NCI-H1048 (cell line): ENCODE measurements at places on chromosomes 6 and 20.

DNA sequence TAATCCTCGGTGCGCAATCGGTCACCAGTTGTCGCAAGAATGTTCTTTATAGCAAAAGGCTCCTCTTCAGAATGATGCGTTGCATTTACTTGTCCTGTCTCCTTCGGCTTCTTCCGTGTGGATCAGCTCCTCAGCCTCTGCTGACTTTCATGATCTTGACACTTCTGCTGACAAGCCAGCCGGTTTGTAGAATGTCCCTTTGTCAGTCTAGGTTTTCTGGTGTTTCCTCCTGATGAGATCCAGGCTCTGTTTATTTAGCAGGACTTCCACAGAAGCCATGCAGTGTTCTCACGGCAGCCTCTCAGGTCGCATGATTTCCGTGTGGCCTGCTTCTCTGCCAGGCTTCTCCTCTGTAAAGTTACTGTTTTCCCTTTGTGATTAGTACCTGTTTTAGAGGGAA lies 66.9 kb downstream of the STX11 start:
- DNase-seq = no peak

DNA sequence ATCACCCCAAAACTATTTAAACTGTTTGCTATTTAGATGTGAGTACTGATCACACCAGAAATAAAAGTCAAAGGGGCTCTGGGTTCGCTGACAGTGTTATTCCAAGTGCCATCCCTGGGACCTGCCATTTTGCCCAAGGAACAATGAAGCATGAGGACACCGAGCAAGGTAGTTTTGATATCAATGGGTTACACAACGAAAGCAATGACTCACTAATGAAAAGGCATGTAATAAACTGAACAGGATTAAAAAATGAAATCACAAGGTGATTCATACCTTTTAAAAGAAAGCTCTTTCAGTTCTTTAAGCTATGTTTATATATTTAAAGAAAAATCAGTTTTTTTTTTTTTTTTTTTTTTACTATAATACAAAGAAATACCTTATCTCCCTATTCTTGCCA lies 102.0 kb downstream of the HS3ST5 start:
- no peak for DNase-seq

DNA sequence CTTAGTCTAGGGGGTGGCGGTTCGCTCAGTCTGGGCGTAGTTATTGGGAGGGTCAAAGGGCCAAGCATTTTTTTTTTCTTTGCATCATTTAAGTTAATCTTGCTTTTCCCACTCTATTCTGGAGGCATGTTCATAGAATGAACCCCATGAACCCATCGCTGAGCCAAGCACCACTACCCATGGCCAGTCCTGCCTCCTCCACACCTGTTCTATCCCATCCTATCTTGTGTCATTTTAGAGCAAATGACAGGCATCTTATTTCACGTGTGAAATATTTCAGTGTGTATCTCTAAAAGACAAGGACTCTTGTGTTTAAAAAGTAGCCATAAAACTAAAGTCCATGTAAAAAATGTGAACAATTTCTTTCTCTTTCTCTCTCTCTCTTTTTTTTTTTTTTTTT lies 13.9 kb downstream of the SRC start:
- no peak for DNase-seq

DNA sequence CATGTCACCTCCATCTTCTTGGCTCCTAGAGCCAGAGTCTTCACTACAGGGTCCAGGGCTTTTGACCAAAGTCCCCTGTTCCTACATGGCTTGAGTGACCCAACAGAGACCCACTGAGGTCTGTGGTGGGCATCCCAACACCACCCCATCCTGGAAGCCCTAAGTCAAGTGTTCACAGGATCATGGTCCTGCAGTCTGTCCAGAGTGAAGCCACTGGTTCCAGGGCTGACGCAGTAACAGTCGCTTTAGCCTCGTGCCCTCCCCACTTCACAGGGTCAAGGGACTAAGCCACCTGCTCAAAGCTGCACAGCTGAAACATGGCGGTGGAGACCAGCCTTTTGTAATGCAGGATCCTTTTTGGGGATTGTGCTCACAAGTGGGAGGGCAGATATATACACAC lies 133.9 kb downstream of the JPH2 start:
- no peak for DNase-seq

DNA sequence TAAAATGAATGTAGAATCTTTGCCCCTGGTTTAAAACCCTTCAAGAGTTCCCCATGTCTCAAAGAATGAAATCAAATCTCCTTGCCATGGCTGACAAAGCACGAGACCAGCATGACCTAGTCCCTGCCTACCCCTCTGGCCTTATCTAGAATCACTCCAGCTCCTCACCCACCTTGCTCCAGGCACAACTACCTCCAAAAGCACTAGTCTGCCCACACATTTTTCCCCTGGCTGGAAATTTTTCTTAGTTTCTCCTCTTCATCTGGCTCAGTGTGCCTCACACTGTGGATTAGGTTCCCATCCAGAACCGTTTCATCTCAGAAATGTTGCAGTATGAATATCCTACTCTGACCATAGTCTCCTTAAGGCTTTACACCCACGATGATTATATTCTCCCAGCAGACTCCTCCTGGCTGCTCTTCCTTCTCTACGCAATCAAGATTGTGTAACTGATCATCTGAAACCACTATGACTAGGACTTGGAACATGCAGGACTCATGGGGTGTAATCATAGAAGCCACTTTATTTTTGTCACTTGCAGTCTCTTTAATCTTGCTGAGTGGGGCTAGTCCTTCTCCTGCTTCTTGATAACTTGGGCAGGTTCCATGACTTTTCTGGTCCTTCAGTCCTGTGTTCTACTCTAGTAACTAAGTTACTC lies 7.8 kb upstream of the MRS2 start:
- DNase-seq = no peak

DNA sequence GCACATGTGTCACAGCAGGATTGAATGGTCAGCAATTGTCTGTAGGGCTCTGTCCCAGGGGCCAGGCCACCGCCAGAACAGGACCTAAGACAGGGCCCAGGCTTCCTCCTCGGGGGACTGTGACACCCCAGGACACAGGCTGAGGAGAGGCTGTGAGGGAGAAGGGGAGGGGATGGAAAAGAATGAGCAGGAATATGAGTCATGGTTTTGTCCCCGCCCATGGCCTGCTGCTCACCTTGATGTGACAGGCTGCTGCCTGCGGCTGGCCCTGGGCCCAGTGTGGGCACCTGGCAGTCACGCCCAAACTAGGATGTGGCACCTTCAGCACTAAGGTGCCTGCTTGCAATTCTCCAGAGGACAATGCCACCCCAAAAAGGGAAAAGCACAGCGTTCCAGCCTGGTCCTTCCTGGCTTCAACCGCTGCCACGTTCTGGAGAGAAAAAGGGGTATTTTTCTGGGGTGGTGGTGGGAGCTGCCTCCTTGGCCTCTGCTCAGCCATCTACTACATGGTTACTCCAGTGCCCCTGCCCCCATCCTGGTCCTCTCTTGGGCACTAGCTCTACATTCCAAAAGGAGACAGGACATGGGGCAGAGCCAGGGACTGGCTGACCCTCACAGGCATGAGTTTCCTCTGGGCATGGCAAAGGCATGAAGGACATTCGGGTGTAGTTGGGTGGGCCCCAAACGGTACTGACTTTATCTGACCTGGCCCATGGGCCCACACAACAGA lies 93.4 kb downstream of the SLC22A23 start:
- DNase-seq = no peak

GRCh38 chr20:9306521-9306920 lies 207.9 kb upstream of the LAMP5 start:
- no peak for DNase-seq

- no peak for DNase-seq
Measured at GRCh38 chr20:44208165-44208564, 2.4 kb downstream of the OSER1 start.

DNA sequence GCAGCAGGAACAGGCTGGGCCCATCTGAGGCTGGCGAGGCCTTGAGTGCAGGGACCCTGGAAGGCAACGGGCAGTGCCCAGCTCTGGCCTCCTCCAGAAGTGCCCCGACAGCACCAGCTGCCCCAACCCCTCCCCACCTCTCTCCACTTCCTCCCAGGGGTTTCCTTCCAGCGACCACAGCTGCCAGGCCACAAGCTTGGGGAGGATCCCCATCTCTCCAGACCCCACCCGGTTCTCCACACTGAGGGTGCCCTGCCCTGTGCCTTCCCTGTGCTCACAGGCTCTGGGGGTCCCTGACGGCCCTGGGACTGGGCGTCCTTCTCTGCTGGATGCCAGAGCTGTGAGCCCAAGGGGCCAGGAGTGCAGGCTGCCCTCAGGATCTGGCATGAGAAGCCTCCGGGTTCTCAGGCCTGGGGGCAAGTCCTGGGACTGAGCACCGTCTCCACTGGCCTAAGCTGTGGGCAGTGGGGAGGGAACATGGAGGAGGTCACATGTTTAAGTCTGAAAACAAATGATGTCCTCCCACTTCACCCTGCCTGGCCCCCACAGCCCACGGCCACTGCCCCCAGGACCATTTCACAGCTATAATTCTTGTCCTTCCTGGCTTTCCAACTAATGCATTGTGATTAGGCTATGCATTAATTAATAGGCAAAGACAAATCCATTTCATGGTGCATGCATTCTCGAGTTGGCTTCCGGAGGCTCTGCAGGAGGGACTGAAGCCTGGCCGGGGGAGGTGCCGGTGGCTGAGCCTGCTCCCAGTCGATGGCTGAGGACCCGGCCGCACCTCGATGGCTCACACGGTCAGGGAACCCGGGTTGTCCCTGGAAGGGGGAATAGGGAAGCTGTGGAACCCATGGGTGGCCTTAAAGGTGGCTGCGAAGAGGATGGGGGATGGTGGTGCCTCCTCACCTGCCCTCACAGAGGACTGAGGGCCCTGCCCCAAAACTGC lies 24.4 kb downstream of the BHLHE23 start:
- DNase-seq = no peak

DNA sequence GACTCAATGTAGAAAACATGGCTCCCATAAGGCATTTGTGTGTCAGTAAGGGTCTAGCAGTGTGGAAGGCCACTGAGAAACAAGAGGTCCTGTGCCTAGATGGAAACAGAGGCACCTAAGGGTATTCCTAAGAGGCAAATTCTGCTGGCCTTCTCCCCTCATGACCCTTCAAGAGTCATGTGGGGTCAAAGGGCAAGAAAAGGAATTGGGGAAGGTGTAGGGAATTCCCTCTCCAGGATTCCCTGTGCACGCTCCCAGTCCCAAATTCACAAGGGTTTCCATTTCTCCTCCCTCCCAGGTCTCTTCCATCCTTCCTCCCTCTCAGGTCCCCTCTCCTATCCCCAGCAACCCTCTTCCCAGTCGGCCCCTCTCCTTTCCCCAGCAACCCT lies 568 bp downstream of the AGPAT1 start:
- no peak for DNase-seq

- no peak for DNase-seq
Measured at GRCh38 chr6:144185133-144185836, 35.0 kb downstream of the STX11 start.

GRCh38 chr6:21111093-21111725 lies 482.3 kb upstream of the SOX4 start:
- no peak for DNase-seq

GRCh38 chr6:3643921-3644738 lies 107.4 kb downstream of the PXDC1 start:
- DNase-seq = no peak

DNA sequence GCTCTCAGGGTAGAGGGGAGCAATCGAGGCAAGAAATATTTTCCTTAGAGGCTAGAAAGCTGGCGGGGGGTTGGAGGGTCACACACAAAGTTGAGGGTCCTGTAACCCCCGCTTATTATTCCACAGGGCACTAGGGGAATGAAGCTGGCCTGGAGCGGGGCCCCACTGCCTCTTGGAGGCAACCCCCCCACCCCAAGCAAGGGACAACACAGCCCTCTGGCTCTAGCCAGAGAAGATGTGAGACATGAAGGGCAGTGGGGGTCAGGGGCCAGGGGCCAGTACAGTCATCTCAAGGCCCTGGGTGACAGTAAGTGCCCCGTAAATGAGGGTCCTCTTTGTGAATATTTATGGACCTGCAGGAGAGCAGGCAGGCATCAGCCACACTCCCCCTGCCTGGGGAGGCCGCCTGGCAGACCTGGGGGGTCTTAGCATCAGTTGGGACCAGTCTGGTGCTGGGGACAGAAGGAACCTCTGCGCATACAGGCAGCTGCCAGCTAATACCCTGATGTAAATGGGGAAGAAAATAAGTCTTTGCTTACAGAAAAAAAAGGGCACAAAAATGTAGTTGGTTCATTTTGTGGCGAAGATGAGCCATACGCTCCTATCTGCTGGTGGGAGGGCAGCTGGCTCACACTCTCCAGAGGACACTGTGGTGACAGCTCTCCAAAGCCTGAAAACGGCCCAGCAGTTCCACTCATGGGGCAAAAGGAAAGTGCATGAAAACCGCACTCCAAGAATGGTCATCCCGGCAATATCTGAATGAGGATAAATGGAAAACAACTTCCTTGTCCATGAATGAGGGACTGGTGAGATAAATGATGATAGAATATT lies 21.9 kb downstream of the SPATA2 start:
- no peak for DNase-seq

DNA sequence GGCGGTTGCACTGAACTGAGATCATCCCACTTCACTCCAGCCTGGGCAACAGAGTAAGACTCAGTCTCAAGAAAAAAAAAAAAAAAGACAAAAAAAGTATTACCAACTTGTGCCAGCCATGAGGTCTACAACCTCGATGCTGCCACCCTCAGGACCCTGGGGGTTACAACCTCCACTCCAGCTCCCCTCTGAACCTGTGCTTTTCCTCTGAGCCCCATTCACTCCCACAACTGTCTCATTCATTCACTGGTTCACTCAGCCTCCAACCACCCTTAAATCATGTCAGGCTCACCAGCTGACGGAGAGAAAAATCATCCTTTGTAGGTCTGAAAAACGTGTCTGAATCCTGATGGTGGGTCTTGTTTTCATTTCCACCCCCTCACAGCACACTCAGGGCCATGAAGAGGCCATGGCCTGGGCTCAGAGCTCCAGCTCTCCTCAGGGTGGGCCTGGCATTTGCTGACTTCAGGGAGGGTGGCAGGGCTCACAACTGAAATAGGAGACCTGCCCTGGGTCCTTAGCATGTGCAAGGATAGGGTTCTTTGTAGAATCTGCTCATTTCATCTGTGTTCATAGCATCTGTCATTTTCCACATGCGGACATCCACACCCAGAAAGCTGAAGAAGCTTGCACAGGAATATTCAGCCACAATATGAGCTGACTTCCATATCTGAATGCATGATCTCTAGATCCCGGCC lies 1.9 kb upstream of the ULBP1 start:
- DNase-seq = no peak

DNA sequence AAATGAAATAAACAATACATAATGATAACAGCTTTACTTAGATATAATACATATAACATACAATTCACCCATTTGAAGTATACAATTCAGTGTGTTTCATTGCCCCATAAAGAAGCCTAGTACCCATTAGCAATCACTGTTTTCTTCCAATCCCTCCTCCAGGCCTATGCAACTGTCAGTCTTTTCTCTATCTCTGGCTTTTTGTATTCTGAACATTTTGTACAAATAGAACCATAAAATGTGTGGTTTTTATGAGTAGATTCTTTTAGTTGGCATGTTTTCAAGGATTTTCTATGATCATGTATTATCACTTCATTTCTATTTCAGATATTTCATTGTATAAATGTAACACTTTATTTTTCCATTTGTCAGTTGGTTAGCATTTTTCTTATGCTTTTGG lies 54.6 kb upstream of the MYO6 start:
- DNase-seq = no peak

- DNase-seq = no peak
Measured at GRCh38 chr6:1726341-1726768, 116.6 kb downstream of the FOXC1 start.

GRCh38 chr20:58021481-58021880 lies 207.0 kb downstream of the ANKRD60 start:
- no peak for DNase-seq

- no peak for DNase-seq
Measured at GRCh38 chr20:58575776-58576602, 60.8 kb upstream of the APCDD1L start.
